ENCODE measurements at places on chromosomes 12 and 14.

DNA sequence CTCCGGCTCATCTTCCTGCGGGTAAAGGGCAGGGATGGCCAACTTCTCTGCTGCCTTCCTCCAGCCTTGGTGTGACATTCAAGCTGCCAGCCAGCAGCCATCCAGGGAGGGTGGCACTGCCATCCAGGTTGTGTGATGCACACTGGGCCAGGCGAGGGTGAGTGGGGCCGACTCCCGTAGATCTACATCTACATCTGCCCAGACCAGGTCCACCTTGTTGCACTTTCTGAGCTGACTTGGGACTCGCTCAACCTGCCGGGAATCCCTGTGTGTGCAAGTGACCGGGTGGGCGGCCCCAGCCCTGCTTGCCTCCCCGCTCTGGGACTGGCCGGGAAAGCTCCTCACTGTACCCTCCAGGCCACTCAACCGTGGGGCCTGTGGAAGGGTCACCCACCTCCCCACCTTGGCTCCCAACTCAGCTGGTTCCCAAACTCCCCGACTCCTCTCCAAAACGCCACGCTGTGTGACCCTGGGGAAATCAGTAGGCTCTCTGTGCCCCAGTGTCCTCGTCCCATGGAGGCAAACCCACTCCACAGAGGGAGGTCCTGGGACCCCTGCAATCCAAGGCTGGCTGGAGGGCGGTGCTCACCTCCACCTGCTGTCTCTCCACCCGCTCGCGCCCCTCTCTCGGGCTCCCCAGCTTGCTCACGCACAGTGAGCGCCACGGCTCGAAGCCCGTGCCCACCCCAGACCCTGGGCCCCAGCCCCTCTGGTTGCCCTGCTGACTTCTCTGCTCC, 14.7 kb downstream of the JAG2 start:
- no peak for DNase-seq

DNA sequence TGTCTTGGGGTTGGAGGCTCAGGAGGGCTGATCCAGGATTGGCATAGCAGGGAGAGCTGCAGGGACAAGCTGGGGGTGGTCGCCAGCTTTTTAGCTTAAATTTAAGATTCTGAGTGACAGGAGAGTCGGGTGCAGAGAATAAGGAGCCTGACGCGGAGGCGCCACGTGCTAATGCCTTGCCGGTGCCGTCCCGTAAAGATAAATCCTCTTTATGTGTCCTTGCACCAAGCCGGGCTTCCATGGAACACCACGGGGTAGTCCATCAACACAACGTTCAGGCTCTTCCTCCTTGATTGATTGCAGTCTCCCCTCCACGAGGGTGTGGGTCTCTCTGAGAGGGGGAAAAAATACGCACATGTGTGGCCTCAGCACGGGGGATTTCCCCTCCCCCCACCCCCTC, 3.9 kb downstream of the DLK1 start:
- DNase-seq = no peak

GRCh38 chr12:33484161-33484560, 44.5 kb upstream of the SYT10 start:
- DNase-seq = no peak

GRCh38 chr12:105423237-105423636, 92.7 kb downstream of the C12orf75 start:
- no peak for DNase-seq

DNA sequence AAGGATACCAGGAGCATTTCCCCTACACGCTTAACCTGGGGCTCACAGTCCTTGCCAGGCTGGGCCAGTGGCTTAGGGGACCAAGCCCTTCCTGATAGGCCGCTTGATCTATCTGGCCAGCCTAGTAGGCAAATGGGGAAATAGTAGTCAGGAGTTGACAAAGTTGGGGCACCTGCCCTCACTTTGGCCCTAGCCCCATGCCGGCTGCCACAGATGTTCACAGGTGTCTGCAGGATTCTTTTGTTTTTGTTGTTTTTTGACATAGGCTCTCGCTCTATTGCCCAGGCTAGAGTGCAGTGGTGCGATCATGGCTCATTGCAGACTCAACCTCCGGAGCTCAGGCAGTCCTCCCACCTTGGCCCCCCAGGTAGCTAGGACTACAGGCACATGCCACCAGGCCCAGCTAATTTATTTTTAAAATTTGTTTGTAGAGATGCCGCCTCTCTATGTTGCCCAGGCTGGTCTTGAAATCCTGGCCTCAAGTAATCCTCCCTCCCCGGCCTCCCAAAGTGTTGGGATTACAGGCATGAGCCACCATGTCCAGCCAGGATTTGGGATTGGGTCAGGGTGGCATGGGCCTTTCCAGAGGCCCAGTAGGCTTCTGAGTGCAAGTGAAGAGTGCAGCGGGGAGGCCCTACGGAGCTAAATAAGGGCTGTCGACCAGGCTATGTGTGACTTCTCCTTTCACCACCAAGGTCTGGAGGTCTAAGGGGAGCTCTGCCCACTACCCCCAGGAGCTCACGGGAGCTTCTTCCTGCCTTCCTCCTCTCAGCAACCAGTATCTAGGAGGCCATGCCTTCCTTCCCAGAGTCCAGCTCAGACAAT, 15.5 kb upstream of the HDAC7 start:
- no peak for DNase-seq
